ENCODE measurements at places on chromosomes 7 and 10.

GRCh38 chr10:122102146-122102868, 113.3 kb downstream of the TACC2 start:
- DNase-seq, result no peak

DNA sequence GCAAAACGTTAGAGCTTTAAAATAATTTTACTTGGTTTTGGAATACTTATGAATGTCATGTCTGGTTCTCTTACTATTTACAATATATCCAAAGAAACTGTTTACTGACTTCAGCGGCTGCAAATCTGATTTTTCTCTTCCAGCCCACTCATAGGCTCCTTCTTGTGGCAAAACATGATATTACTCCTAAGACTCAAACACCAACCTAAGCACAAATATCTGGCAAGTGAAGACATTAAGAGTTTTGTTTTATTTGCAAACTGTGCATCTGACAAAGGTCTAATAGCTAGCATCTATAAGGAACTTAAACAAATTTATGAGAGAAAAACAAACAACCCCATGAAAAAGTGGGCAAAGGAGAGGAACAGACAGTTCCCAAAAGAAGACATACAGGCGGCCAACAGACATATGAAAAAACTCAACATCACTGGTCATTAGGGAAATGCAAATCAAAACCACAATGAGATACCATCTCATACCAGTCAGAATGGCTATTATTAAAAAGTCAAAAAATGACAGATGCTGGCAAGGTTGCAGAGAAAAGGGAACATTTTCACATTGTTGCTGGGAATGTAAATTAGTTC, 20.3 kb upstream of the GJC3 start:
- no peak for DNase-seq

- no peak for DNase-seq
These were observed 302.7 kb downstream of the RPS24 start for GRCh38 chr10:78336402-78336791.

GRCh38 chr10:37314350-37314749, 189.0 kb downstream of the ANKRD30A start:
- DNase-seq, result no peak

- no peak for DNase-seq
These were observed 5.1 kb downstream of the MSRB2 start for GRCh38 chr10:23100331-23101030.

- no peak for DNase-seq
These were observed 87.9 kb upstream of the GTF2I start for GRCh38 chr7:74569501-74570075.

- DNase-seq, result no peak
These were observed 136.7 kb upstream of the ZMIZ1 start for GRCh38 chr10:78932054-78932386.

GRCh38 chr10:68897336-68897741, 3.8 kb upstream of the DDX50 start:
- DNase-seq, result no peak

DNA sequence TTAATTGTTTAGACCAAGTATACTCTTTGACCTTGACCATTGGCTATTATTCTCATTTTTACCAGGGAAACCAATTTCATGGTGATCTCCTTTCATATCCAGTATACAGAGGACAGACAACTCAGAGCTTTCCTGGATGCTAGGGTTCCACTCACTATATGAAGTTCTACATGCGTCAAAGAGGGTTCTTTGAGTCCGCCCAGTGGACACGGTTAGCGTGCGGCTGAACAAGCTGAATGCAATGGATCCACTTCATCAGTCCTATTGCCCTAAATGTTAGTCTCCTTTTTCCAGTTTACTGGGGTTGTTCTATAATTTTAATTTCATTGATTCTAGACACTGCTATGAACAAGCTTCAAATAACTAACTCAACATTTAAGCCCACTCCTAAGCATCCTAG, 162.4 kb upstream of the PCLO start:
- DNase-seq, result no peak

DNA sequence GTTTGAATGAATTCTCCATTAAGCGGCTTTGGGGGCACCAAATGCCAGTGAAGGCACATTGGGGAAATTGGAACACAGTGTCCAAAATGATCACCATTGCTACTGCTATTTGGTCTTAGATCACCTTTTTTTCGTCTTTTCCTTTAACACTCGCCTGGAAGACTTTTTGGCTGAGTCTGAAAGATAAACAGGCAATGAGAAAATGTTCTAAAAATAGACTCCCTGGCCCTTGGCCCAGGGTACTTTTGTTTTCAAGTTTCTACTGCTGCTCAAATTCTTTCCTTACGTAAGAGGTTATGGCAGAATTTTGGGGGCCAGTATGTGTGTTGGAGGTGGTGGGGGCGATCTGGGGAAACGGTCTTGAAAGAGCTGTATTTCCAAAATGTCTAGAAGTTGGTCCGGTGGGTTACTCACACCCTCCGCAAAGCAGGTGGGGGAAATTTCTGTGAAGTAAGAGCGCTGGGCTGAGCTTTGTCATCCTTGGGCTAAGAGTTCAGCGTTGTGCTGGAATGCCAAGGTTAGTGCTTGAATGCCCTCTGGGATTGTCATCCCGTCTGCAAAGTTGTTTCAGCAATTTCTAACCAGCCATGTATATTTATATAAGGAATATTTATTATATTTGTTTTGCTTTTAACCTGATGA, 1.3 kb upstream of the ITPRIP start:
- DNase-seq, result no peak

DNA sequence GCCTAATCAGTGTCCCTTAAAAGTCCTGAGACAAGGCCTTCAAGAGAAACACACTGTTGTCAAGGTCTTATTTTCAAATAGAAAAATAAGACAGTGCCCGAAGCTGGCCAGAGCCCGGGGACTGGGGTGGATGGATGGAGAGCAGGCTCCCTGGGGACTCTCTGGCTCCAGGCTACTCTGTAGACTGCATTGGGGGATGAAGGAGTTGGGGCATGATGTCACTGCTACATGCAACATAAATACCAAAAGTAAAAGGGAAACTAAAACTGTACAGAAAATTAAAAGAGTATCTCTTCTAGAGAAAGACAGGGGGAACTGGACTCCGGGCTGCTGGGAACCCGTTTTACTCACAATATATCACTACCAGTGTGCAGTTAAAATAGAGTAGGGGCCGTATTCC, 629.8 kb downstream of the KCNMA1 start:
- peak; percentile 4 for DNase-seq

GRCh38 chr10:89122433-89123051, 84.6 kb downstream of the CH25H start:
- no peak for DNase-seq

DNA sequence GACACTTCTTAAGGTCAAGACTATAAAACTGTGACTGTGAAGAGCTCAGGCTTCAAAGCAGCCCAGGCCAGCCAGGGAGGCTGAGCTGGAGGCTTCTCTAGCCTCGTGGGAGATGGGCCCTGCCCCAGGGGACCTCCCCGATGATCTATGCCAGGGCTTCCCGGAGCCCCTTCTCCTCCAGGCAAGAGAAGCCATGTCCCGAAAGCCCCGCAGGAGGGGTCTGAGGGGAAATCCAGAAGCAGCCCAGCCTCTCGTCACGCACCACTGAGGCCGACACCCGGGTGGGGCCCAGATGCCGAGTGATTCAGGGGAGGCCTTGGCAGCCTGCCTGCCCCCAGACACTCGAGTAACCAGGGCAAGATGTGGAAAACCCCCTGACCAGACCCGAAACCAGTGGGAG, 63.7 kb downstream of the PROSER2 start:
- DNase-seq, result no peak

- DNase-seq, result no peak
These were observed 19.2 kb upstream of the TTYH3 start for GRCh38 chr7:2612445-2613097.

DNA sequence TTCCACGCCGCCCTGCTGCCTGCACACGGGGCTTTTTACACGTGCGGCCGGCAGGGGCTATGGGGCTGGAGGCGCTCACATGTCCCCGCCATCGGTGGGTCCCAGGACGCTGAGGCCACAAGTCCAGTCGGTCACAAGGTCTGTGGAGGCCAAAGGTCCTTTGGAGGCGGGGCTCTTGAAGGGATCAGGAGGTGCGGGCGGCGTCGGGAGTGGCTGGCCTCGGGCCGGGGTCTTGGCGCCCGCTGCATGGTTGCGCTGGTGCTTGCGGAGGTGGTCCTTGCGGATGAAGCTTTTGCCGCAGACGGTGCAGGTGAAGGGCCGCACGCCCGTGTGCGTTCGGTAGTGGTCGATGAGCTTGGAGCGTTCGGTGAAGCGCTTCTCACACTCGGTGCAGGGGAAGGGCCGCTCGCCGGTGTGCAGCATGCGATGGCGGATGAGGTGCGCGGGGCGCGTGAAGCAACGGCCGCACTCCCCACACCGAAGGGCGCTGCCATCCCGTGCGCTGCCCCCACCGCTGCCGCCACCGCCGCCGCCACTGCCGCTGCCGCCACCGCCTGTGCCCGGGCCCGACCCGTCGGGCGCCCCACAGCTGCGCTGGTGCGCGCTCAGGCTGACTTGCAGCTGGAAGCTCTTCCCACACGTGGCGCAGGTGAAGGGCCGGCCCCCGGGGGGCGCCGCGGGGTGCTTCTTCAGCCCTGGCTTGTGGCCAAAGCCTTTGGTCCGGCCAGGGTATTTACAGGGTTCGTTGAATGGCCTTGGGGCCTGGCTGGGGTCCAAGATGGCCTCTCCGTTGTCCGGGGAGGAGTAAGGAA, 13.7 kb upstream of the ZNF777 start:
- DNase-seq, result no peak

DNA sequence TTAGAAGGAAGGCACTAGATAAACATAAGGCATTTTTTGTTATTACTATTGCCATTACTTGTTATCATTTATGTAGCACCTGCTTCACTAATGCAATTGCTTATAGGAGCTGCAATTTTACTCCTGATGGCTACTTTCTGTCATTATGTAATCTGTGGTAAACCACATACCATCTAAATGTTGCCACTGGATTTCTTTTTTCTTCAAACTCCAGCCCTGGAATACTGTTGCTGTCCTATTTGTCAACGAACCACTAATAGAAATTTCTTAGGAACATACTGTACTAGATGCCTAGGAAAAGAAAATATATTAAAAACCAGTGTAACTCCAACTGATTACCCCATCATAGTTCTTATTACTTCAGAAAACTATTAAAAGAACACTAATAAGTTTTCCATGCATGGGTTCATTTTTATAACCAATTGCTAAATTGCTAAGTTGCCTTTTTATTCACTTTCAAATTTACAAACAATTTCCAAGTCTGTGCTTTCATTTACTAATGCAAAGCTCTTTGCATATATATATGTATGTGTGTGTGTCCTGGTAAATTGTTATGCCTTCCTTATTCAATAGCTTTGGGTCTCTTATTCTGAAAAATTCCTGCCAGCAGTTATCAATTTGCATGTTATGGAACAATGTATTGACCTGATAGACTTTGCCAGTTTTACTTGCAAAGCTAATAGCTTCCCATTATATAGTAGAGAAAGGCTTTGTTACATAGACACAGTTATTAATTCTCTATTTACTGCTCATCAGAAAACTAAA, 287.4 kb downstream of the EXOC4 start:
- DNase-seq, result no peak

DNA sequence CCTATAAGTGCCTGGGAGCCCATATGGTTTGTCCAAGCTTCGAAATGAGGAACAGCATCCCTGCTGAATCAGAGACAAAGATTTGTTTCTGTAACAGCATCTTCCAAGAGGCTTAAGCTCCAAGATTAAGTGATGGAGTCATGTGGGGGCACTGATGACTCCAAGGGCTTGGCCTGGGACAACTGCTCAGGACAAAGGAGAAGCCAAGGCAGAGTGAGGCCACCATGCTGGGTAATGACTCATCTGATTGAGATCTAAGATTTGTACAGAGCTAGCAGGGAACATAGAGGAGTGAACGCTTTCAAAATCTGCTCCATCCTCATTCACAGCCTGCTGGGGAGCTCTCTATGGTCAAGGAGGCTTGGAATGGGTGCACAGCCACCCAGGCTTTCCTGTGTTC, 49.3 kb downstream of the C10orf120 start:
- DNase-seq, result no peak

- no peak for DNase-seq
These were observed 163.3 kb downstream of the STK31 start for GRCh38 chr7:23873306-23873705.

- no peak for DNase-seq
These were observed 80.9 kb downstream of the ABLIM1 start for GRCh38 chr10:114577133-114577532.

DNA sequence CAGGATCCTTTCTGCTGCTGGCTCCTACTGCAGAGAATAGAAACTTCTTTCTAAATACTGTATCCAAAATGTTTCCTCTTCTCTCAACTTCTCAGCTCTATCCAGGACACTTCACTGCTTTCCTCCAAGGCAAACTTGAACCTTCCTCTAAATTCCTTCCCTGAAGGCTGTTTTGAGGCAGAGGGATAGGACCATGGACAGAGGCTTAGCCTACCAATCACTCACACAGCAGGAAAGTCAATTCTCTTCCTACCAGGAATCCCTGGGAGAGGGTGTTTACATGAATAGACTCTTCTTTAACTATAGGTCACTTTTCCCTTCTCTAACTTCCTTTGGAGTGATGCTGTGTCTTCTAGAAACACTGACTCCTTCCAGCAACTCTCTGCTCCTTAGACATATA, 115.6 kb upstream of the MKLN1 start:
- DNase-seq, result no peak

- DNase-seq, result no peak
These were observed 122.5 kb upstream of the CDK13 start for GRCh38 chr7:39827571-39827970.

DNA sequence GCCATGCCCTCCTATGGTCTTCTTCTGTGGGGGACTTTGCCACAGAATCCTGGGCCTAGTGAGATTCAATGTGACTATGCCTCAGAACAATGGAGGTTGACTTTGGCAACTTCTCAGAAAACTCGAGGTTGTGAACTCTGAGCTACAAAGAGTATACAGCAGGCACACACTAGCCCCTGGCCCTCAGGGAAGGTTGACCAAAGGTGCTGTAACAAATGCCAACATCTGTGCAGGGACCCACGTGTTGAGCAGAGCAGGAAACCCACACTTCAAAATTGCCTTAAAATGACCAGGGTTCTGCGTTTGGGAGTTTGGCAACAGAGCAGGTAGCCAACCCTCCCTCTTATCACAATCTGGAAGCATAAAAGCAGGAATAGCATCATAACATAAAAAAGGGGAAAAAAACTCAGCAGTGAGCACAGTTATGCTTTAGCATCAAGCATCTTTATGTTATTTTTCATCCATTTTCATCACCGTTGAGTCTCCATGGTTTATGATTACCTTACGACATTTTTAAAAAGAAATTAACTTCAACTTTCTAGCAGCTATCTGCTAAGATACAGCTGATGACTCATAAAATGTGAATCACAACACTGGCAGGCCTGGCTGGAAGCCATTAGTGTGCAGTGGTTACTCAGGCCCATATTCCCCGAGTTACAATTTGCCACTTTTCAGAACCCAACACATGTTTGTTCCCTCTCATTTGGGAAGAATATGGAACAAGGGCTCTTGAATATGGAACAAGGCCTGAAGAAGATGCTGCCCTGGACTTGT, 11.1 kb downstream of the PRLHR start:
- DNase-seq, result no peak

- no peak for DNase-seq
These were observed 84.0 kb downstream of the NRBF2 start for GRCh38 chr10:63217120-63217605.

GRCh38 chr7:75995052-75995471, 667 bp upstream of the TMEM120A start:
- no peak for DNase-seq

- DNase-seq, result no peak
These were observed 29.4 kb downstream of the DNAJB9 start for GRCh38 chr7:108598914-108599580.

- DNase-seq, result no peak
These were observed 27.0 kb downstream of the KCNH2 start for GRCh38 chr7:150951181-150951520.

- no peak for DNase-seq
These were observed 35.8 kb upstream of the EZH2 start for GRCh38 chr7:148919859-148920258.

GRCh38 chr7:38928506-38928905, 19.5 kb upstream of the VPS41 start:
- DNase-seq, result no peak
